ENCODE measurements at places on chromosomes 3 and 15.

- DNase-seq, result no peak
Observed at GRCh38 chr3:20822251-20822650, 636.2 kb upstream of the SGO1 start.

GRCh38 chr3:183339461-183340086 is 86.5 kb downstream of the B3GNT5 start:
- DNase-seq, result no peak

GRCh38 chr3:117263745-117264144 is 554.2 kb downstream of the TUSC7 start:
- DNase-seq, result no peak

DNA sequence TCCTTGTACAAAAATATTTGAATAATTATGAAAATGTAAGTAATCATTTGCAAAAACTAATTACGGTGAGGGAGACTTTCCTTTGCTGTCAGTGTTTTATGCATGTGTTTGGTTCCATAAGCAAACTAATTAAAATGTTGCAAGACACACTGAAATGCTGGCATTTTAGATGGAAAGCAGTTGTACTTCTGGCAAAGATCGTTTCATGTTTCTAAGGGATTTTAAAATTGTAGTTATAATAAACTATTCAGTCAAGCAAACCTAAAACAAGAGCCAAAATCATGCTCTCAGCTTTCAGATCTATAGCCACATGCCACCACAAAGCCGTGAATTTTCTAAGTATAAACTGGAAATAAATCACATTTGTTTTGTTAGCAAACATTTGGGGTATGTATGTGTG is 240.1 kb upstream of the ZNF385D start:
- no peak for DNase-seq

- DNase-seq, result no peak
Observed at GRCh38 chr3:30578479-30578878, 27.9 kb upstream of the TGFBR2 start.

- DNase-seq, result no peak
Observed at GRCh38 chr15:43465100-43465499, 27.9 kb downstream of the TP53BP1 start.

DNA sequence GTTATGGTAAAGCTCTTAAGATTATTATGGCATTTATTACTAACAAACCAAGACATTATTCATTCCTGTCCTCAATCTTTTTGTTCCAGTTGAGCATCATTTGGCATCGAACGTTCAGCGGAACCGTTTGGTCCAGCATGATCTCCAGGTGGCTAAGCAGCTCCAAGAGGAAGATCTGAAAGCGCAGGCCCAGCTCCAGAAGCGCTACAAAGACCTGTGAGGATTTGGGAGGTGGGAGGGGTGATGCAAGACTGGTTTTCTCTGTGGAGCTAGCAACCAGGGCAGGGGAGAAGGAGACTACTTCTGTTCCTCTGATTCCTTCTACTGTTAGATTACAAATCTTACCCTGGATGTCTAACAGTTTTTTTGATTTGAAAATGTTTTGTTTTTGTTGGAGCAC is 27.6 kb upstream of the UTS2B start:
- no peak for DNase-seq

- DNase-seq, result no peak
Observed at GRCh38 chr3:184769382-184770170, 42.4 kb upstream of the VPS8 start.

DNA sequence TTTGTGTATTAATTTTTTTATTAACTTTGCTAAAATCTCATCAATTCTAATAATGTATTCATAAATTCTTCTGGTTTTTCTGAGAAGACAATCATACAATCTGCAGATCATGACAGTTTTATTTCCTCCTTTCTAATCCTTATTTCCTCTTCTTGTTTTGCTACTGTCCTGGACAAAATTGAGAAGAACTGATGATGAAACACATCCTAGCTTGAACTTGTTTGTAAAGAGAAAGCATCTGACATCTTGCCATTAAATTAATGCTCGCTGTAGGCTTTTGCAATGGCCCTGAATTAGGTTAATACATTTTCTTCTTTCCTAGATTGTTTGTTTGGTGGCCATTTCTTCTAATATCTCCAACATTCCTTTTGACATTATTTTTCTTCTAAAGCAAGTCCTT is 110.9 kb upstream of the TPM1 start:
- DNase-seq, result no peak

GRCh38 chr3:111333642-111334041 is 208.4 kb upstream of the CD96 start:
- DNase-seq, result no peak

DNA sequence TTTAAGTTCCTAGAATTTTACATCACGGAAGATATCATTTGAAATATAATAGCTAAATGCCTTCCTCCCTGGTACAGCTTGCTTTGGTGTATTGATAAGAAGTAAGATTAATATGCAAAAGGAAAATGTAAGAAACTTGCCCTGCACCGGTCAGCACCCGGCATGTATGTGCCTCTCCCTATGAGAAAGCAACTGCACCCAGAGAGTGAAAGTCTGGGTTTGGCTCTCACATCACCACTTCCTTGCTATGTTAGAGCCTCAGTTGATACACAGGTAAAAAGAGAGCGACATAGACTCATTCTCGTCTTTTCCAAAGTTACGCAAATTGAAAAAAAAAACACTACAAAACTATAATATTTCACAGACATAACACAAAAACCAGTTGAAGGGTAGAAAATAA is 96.7 kb downstream of the FOXP1 start:
- no peak for DNase-seq

GRCh38 chr15:56207711-56208110 is 36.0 kb downstream of the RFX7 start:
- DNase-seq, result no peak

DNA sequence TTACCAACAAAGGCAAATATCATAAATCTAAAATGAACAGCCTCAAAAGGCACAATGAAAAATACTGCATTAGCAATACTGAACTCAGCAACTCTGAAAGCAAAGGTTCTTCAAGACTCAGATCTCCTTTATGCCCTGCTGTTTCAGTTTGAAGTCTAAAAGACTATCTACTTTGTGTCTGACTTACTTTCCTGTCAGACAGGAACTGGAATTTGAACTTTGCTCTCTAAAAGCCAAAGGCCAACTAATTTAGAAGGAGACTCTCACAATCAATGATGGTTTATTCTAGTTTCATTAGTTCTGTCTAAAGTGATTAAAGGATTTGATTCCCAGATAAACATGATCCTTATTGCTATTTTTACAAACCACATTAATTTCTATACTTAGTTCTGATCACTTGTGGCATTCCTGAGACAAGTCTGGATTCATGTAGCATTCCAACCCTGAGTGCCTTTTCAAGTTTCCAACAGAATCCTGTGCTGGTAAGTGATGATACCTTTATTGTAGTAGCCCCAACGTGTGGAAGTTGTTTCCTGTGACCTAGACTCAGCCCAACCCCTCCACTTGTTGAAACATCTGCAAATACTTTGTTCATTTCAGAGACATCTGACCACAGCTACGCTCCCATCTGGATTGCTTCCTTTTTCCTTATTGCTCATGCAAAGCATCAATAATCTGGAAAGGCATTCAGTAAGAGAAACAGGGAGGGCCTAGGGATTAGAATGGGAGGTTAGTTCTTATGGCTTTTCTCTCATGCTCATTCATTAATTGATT is 14.9 kb upstream of the LEKR1 start:
- DNase-seq, result no peak

DNA sequence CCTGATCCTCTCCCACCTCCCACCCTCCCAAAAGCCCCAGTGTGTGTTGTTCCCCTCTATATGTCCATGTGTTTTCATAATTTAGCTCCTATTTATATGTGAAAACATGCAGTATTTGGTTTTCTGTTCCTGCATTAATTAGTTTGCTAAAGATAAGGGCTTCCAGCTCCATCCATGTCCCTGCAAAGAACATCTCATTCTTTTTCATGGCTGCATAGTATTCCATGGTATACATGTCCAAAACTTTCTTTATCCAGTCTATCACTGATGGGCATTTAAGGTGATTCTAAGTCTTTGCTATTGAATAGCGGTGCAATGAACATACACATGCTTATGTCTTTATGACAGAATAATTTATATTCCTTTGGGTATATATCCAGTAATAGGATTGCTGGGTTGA is 53.4 kb downstream of the DCBLD2 start:
- no peak for DNase-seq

DNA sequence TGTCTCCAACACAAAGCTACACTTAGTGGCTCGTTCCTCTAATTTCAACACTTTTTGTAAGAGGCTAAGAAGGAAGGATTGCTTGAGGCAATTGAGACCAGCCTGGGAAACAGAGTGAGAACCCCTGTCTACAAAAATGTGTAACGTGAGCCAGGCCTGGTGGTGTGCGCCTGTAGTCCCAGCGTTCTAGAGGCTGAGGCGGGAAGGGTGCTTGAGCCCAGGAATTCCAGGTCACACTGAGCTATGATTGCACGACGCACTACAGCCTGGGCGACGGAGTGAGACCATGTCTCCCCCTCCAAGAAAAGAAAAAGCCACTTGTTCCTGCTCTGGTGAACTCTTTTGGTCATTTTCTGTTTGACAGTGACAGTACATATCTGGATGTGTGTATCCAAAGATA is 127.9 kb downstream of the GABRB3 start:
- no peak for DNase-seq

DNA sequence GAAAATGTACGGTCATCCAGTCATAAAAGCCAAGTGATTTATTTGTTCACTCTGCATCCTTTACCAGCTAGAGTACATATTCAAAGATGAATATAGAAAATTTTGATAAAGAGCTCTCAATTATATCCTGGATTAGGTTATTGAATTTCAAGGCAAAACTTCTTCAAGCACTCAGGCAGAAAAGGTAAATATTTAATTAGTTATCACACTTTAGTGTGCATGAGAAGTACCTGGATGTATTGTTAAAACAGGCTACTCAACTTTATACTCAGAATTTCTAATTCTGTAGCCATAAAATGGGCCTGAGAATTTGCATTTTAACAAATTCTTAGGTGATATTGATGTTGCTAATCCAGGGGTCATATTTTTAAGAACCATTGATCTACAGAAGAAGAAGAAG is 45.3 kb downstream of the ILDR1 start:
- no peak for DNase-seq

DNA sequence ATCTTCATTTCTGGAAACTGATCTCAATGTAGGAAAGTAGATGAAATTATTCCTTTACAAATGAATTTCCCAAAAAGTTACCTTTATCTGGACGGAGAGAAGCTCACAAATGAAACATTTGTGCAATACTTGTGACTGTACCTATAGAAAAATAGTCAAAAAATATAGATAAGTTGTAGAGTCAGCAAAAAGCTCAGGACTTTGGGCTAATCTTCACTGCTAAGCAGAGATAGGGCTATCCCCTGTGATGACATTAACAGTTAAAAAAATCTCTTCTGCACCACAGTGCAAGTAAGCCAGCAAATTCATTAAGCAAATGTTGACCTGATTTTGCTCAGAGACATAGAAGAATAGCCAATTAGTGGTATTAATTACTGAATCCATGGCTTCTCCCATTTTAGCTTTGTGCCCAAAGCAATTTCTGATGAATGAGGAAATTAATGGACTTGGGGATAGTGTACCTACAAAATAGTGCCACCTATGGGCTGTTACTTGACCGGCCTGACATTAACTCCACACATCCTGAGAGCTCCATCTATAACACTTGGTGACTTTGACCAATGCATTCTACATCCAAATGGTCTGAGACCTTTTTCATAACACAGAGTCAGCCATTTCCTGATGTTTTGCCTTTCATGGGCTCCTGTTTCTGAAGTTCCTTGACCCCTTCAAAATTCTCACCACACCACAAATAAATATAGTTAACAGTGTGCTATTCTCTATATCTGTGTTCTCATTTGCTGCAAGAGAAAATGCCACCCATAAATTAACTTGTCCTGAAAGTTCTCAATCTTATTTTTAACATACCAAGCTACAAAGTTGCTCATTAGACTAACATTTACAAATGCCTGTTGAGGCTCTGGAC is 105.0 kb downstream of the SSR3 start:
- DNase-seq, result no peak

DNA sequence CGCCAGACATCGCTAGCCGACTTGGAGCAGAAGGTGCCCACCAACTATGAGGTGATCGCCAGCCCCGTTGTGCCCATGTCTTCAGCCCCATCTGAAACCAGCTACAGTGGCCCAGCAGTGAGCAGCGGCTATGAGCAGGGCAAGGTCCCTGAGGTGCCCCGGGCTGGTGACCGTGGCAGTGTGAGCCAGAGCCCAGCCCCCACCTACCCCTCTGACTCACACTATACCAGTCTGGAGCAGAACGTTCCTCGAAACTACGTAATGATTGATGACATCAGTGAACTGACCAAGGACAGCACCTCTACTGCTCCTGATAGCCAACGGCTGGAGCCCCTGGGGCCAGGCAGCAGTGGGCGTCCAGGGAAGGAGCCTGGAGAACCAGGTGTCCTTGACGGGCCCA is 12.9 kb upstream of the APEH start:
- no peak for DNase-seq

- DNase-seq, result no peak
Observed at GRCh38 chr3:129291236-129291886, 12.7 kb downstream of the HMCES start.

Measured in NCI-H1436 treated with DMSO at 0.1 percent for 48 hours (cell line).